ENCODE measurements at places on chromosomes 6 and 20.
A peak's percentile ranks its signal among the peaks of the same experiment; 100 is the strongest.

GRCh38 chr6:48844696-48845095, 618.4 kb downstream of the MMUT start:
- no peak for DNase-seq

GRCh38 chr6:6260196-6260722, 60.2 kb downstream of the F13A1 start:
- DNase-seq = no peak

GRCh38 chr6:147821295-147821897, 312.9 kb downstream of the SAMD5 start:
- DNase-seq = no peak

GRCh38 chr6:9504191-9504590, 910.7 kb downstream of the TFAP2A start:
- DNase-seq = no peak

- no peak for DNase-seq
Measured at GRCh38 chr6:136533487-136533886, 16.7 kb downstream of the MAP7 start.

DNA sequence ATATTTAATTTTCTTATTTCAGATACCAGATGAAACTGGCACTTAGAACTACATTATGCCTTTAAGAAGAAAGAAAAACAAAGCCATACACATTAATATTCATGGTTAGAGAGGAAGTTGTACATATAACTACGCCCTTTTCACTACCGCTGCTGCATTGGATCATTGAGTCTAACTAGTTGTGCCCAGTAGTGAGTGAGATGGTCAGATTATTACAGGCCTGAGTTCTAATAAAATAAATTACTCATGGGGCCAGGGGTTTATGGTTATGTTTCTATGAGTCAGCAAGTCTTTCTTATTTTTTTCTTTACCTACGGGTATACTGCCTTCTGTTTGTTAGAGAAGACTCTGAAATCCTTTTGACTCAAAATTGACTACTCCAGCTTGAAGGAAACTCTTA, 11.5 kb downstream of the RIOK1 start:
- no peak for DNase-seq

- DNase-seq = no peak
Measured at GRCh38 chr20:25193843-25194242, 1.7 kb upstream of the ENTPD6 start.

DNA sequence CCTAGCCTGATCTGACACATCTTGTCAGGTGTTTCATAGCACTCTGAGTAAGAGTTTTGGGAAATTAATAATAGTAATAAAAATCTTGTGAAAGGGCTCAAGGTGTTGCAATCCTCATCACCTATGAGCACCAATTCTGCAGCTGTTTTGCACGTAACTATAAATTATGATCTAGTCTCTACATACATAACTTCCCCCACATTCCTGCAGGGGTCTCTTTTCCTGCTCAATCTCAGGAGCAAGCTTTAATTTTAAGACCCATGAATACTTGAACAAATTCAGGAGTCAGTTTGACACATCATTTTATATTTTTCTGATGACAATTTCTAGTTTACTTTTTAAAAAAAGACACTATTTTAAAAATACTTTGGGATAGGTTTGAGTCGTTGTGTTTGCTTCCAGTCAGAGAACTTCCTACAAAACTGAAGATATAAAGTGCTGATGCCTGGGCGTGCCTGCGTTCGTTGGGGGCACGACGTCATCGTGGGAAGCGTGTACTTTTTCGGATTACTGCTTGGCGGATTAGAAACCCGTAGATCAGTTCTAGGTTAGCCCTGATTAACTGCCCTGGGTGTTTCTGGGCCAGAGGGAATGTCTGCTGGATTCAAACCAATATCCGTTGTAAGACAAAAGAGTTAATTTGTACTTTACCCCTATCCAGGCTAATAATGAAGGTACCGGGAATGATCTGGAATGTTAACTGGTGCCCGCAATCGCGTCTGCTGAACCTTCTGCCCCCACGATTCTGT, 1.0 kb upstream of the E2F3 start:
- peak; percentile 45 for DNase-seq

DNA sequence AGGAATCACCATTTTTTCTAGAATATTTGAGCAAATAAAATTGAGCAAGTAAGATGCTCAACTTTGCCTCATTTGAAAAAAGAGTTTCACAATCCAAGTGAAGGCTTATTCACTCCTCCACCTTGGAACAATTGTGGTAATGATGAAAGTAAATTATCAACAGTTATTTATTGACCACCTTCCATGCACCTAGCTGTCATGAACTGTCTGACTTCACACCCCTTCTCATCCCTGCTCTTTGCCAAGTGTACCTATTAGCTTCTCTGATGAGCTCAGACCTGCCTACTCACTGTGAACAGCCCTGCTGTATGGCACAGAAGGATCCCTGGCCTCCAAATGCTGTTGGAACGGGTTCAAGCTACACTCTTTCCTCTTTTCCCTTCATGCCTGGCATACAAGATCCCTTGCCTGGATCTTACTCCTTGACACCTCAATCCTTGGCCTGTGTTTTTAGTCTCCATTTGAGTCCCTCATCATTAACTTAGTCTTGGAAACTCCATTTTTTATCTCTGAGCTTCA, 99.0 kb upstream of the PREP start:
- DNase-seq = no peak

GRCh38 chr6:17621003-17621402, 20.9 kb downstream of the FAM8A1 start:
- no peak for DNase-seq

DNA sequence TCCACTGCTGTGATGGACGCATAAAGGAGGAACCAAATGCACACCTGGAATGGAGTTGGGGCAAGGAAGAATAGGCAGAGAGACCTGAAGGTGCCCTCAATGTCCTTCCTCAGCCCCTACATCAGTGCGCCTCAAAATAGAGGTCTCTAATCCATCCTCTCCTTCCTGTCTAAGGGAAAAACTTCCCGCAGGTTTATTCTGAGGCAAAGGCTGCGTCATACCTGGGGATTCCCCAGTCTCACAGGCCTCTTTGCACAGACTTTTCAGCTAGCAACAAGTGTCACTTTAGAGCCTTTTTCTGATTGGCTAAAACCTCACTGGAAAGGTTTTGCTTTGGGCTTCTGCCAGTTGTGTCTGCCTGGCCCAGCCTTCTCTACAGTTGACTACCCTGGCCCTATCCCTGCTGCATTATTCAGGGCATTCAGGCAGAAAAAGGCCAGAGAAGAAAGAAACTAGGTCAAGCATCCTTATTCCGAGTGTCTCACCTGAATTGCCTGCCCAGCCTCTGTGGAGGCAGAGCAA, 1.8 kb upstream of the HLA-DQB1 start:
- DNase-seq = peak; percentile 24

GRCh38 chr6:99743647-99744046, 137.0 kb downstream of the PRDM13 start:
- DNase-seq = no peak

DNA sequence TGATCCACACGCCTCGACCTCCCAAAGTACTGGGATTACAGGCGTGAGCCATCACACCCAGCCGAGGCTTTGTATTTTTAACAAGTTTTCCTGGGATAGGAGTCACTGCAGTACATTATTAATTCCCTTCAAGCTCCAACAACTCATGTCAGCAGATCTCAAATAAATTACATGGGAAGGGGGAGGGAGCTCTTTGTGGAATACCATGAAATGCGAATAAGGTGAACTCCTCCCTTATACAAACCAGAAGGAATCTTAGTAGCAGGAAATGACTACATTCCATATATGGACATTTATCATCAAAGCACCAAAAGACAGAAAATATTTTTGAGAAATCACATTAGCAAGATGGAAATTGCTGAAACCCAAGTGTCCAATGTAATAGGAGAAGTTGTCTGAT, 2.9 kb downstream of the GSS start:
- DNase-seq = no peak

DNA sequence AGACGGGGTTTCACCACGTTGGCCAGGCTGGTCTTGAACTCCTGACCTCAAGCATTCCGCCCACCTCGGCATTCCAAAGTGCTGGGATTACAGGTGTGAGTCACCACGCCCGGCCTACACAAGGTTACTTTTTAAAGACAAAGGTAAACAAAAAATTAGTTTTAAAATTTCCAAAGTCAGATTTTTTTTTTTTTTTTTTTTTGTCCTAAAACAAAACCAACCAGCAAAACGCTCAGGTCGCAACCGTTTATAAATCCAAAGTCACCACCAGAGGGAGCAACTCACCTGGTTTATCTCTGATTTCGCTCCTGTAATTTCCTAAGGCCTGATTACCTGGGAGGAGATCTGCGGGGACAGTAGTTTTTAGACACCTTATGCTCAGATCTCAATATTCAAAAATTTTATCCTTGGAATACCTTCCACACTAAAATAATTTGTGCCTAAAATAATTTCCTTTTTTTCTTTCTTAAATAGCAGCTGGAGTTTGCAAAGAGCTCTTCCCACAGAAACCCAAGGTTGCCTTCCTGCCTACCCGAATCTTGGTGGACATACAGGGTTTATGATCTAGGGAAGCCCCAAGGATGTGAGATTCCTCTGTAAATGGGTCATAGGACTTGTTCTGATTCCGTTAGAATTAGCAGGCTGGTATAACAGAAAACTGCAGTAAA, 19.8 kb upstream of the TREM1 start:
- peak; percentile 31 for DNase-seq

DNA sequence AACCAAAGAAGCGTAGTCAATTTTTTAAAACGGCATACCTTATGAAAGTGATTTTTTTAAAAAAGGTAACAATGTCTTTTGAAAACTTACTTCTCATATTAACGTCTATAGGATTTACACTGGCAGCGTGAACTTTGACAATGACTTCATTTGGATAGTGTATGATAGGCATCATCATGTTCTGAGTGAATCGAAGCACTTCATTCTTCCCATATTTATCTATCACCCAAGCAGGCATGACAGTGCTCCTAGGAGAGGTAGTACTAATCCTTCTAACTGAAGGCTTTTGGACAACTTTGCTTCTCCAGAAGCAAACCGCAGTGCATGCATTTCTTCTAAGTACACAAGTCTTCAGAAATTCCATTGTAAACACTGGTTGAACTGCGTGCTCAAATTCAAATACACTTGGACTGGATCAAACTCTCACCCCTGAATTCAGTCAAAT, 618 bp downstream of the RTN4IP1 start:
- no peak for DNase-seq

GRCh38 chr6:138647006-138647405, 126.6 kb upstream of the CCDC28A start:
- no peak for DNase-seq

DNA sequence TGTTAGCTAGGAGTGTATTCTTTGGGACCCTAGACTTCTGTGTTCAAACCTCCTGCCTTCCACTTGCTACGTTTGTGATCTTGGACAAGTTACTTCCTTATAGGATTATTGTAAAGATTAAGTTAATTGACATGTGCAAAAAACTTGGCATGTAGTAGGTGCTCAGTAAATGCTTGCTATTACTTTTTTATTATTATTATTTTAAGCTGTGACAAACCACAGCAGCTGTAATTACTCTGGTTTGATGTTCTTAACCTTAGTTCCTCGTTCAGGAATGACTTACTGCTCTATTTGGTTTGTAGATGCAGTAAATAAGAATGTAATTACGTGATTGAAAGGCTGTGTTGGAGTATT, 3.2 kb downstream of the ARFGEF2 start:
- no peak for DNase-seq

GRCh38 chr6:100691972-100692371, 189.2 kb downstream of the ASCC3 start:
- no peak for DNase-seq

- DNase-seq = no peak
Measured at GRCh38 chr20:10065154-10065833, 30.5 kb downstream of the ANKEF1 start.

- no peak for DNase-seq
Measured at GRCh38 chr6:29626948-29627754, 5.8 kb downstream of the GABBR1 start.

DNA sequence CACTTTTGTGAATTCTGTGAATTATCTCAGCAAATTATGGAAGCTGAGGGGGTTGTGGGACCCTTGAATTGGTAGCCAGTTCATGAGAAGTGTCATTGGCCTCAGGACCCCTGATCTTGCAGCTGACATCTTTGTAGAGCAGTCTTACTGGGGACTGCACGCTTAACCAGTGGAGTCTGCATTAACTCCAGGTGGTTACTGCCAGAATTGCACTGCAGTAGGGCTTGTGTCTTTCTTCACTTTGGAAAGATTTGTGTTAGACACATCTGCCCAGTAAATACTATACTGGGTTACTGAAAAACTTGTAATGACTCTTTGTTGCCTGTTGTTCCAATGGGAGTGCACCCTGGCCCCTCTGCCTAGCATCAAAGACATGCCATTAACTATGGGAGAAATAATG, 21.2 kb upstream of the CDKN1A start:
- DNase-seq = no peak

DNA sequence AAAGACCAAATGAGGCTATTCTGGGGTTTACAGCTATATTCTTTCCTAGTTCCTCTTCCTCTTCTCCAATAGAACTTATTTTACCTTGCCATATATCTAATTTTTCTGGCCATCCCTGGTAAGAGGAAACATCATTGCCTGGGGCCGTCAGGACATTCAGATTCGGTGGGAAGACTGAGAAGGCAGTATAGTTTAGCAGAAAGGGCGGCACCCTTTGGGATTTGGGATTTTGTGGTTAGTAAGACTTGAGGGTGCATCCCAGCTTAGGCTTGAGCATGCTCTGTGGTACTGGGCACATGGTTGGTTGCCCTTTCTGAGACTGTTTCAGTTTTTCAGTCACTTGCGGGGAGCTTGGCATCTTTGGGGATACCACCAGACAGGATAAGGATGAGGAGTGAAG, 21.1 kb downstream of the SCUBE3 start:
- DNase-seq = no peak

DNA sequence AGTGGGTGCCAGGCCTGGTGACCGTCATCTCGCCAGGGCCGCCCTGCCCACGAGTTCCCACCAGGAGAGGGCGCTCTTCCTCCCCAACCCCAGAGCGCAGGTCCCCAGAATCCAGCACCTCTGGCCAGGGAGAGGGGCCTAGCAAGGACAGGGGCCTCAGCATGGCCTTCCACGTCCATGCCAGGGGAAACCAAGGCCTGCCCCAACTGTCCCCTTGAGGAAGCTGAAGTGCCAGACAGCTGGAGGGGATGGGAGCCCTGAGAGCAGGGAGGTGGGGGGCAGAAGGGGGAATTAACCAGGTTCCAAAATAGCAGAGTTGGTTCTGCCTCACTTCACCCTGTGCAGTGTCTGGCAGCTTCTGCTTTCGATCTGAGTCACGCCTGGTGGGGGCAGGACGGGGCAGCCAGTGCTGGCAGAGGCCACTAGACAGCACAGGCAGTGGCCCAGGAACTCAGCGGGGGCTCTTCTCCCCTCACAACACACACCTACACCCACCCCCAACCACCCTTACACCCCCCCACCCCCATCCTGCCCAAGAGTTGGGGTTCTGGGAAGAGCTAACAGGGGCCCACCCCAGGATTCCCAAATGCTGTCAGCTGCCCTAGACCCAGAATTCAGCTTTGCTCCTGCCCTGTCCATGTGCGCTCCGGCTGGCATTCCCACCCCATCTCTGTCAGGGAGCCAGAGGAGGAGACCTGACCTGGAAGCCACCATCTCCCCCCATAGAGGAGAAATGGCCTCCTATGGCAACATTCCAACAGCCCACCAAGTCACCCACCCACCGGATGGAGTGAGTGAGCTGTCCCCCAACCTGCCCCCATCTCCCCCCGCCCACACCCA, 29.2 kb downstream of the TFEB start:
- DNase-seq = peak; percentile 79
